ENCODE measurements at places on chromosomes 7 and 10.

GRCh38 chr10:51077507-51077906, 3.2 kb downstream of the PRKG1 start:
- DNase-seq: no peak

- DNase-seq: no peak
Measured at GRCh38 chr7:4998910-4999309, 39.9 kb upstream of the MMD2 start.

DNA sequence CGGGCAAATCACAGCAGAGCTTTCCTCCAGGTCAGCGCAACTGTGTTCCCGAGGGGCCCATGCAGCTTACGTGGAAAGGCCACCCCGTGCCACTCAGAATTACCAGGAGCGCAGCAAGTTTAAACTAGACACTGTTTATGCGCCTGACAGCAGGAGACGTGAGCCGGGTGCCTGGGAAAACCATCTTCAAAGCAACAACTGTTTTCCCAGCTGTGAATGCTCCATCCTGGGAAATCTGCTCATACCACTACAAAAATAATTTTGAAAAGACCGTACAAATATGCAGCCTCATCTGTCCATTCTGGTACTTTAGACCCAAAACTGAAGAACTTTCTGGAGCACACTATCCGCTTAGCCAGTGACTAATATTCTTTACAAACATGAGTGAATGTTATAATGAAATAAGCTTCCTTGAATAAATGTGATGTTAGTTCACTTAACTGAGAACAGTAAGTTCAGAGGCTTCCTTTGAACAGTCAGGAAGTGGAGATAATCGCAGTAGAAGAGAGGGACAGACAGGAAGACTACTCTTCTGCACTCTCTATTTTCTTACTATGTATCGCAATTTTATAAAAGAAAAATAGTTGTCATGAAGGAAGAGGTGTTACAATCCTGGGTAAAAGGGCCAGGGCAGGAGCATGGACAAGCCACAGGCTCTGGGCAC, 16.7 kb downstream of the GPER1 start:
- DNase-seq: no peak

DNA sequence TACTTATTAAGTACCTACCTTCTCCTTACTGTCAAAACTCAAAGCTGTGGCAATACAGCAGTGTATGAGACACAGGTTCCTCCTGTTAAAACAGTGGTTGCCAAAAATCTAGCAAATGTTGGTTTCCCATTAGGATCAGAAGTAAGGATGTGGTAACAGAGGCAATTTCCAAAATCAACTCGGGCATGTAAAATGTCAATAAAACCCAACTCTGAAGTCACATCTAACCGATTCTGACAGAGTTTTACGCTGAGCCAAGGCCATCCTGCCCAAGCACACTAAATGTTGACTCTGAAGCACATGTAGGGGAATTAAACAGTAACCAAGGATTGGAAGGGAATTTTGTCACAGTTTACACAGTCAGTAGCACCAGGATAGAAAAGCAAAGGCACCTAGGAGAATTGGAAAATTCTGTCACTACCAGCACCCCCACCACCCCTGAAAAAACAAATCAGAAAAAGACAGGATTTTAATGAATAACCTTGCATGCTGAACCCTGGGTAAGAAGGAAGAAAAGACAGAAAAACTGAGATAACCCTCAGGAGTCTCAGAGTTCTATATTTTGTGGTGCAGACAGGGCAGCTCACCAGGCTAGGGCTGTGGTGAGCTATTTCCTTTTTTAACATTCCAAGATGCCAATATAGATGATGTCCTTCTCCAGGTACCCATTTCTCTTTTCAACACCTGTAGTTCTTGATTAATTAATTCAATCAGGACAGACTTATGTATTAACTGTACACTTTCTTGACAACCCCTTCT, 119.5 kb downstream of the DOCK4 start:
- no peak for DNase-seq

GRCh38 chr10:43307306-43307705, 40.4 kb upstream of the RASGEF1A start:
- DNase-seq: no peak

- DNase-seq: no peak
Measured at GRCh38 chr10:1240341-1240775, 184.2 kb downstream of the WDR37 start.

DNA sequence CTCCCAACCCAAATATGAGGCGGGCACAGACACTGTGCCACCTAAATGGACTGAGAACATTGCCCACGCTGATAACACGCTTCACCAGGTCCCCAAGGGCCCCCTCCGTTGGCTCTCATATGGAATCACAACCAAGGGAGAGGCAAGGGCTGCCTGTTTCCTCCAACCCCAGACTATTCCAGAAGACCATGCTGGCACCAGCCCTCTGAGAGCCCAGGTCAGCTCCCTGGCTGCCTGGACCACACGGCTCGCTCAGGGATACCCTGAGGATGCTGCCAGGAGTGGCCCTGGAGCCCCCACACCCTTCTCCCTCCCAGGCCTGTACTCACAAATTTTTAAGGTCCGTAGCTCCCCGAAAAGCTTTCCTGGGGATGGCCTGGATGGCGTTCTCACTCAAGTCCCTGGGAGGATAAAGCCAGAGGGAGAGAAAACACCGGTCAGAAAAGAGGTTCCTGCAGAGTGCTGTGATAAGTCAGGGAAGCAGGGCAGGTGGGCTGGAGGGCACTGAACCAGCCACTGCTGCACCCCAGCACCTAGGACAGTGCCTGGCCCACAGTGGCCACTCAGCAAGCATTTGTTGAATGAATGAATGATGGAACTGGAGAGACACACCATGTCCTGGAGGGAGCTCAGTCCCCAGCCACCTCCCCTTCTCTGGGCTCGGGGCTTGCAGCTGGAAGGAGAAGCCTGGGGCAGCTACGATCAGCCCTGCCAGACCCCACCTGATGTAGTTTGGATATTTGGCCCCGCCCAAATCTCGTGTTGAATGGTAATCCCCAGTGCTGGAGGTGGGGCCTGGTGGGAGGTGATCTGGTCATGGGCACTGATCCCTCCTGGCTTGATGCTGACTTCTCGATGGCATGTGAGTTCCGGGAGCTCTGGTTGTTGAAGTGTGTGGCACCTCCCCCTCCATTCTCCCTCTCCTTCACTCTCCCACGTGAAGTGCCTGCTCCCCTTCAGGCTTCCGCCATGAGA, 119.8 kb downstream of the SLIT1 start:
- no peak for DNase-seq

- DNase-seq: no peak
Measured at GRCh38 chr10:104339469-104340110, 1.3 kb upstream of the ITPRIP start.

- peak; percentile 25 for DNase-seq
Measured at GRCh38 chr10:102001435-102002068, 54.4 kb downstream of the ARMH3 start.

DNA sequence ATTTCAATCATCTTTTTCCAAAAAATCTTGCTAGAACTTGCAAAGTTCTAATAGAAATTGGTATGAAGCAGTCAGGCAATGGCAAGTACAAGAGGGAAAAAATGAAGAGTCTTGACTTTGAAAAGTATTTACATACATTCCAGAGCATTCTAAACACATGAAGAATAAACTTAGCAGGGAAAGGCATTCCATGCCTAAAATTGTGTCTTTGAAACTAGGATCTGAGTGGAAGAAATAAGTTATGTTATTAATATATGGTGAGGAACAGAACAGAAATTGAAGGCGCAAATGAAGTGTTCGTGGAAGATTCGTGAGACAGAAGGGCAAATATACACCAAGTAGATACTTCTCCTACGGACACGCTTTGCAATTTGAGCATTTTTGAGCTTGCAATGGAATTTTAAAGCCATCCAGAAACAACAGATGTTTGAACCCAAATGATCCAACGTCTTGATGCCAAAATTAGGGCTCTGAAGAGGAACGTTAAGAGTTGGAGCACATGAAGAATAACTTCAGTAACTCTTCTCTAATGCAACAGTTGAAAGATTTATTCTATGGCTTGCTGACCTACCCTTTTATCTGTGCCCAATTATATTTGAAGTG, 40.6 kb upstream of the SEPTIN7 start:
- no peak for DNase-seq

DNA sequence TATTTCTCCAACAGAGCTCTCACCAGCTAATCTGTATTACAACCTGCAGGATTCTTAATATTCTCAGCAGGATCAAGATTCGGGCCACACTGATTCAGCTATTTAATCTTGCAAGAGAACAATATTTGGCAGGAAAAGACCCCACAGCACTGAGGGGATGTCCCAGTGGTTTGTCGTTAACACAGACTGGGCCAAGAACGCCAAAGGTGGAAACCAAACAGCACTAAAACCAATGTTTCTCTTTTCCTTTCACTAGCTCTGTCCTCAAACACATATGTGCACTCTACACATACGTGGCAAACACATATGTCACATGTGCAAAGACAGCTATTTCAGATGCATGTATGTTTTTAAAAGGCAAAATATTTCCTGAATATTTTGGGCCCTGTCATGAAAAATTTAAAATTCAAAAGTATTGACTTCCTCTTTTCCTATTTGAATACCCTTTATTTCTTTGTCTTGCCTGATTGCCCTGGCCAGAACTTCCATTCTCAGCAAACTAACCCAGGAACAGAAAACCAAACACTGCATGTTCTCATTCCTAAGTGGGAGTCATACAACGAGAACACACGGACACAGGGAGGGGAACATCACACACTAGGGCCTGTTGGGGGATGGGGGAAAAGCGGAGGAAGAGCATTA, 51.7 kb upstream of the NEBL start:
- no peak for DNase-seq

- DNase-seq: no peak
Measured at GRCh38 chr10:27138277-27138676, 15.9 kb downstream of the YME1L1 start.

DNA sequence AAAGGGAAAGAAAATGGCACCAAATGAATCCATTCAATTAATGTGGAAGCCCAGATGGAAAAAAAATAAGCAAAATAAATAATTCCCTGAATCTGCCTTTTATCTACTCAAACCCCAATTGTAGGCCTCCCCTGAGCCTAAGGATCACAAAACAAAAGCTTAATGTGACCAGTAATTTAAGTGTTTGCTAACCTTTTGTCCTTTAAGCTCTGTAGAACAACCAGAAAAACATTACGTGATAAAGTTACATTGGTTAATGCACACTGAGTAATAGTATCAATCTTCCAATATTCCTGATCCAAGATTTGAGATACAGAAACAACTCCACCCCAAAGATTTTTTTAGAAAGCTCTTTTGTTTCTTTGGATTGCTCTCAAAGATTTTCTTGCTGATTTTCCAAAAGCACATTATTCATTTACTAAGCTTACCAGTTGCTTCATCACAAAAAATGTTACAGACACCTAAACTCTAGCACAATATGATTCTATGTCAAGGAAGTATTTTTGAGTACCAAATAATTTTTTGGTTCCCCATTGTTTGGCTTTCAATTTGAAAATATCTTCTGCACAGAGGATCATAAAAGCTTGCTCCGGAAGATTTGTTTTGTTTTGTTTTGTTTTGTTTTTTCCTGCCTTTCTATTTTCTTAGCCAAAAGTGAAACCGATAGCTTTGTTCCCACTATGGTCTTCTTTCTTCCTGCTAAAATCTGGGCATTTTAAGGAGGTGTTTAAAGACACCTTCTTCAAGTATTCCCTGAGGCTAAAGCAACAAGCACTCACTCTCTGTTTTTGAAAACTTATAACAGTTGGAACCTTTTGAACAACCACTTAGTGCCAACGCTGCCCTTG, 54.2 kb downstream of the TRIL start:
- DNase-seq: no peak

DNA sequence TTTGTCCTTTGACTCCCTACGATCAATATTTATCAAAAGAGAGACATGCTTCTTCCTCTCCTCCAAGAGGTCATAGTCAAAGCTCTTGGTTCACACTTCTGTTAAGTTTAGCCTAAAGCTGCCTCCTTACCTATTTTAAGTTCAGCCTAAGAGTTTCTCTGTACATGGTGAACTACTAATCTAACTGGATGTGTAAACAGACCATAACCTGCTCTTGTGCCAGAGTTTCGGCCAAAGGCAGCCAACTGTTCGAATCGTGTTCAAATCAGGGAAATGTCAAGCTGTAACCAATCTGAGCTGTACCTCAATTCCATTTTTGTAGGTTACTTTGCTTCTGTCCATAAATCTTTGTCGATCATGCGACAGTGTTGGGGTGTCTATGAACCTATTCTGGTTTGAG, 414.8 kb downstream of the PHTF2 start:
- DNase-seq: no peak

DNA sequence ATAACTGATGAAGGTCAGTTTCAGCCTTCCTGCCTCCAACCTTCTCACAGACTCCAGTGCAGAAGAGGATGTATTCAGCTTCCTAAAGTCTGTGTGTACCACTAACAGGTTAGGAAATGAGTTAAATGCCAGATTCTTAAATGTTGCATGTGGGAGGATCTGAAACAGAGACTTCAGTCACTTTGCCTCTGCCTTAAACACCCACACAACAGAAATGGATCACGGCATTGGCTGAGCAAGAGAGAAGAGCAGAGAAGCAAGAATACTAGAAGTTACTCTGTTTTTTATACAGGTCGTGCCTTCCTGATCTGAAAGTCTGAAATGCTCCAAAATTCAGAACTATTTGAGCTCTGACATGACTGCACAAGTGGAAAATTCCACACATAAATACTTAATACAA, 98.9 kb upstream of the ARHGAP21 start:
- no peak for DNase-seq

DNA sequence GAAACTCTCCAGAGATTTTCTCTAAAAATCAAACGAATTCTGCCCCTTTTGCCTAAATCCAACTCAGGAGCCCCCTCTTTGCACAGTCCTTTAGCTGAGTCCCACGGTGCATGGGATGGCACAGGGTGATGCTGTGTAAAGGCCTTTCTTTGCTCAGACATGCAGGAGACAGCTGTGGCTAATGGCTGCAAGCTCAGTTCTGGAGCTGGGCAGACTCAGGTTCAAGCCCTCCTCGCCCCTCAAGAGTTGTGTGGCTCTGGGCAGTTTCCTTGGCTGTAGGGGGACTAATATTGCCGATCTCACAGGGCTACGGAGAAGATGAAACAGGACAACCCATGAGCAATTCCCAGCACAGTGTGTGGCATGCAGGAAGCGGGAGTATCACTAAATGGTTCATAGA, 42.6 kb downstream of the CLEC2L start:
- no peak for DNase-seq

DNA sequence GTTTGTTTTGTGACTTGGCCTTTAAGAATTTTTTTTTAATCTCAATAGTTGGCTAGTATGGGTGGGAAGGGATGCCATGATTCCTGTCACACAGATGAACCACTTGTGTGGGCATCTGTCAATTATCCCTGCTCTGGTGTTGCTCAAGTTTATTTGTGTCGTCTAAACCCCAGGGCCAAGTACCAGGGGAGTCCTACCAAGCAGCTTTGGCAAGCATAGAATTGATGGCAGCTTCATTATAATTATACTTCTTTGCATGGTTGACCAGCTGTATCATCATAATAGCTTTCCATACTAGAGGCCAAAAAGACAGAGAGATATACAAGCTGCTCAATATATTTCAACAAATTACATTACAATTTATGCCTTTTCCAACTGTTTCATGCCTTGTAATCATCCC, 30.4 kb downstream of the SUGCT start:
- DNase-seq: no peak

- DNase-seq: no peak
Measured at GRCh38 chr10:3779158-3779741, 5.8 kb downstream of the KLF6 start.

All from CD4-positive, alpha-beta T cell treated with Interferon alpha-2 for 1 hour (primary cell).